ENCODE measurements at places on chromosomes 2 and 18. TPM values are rescaled to one million over a fixed set of nuclear protein-coding genes. Genes with fewer than 3 reads are reported as not detected.

DNA sequence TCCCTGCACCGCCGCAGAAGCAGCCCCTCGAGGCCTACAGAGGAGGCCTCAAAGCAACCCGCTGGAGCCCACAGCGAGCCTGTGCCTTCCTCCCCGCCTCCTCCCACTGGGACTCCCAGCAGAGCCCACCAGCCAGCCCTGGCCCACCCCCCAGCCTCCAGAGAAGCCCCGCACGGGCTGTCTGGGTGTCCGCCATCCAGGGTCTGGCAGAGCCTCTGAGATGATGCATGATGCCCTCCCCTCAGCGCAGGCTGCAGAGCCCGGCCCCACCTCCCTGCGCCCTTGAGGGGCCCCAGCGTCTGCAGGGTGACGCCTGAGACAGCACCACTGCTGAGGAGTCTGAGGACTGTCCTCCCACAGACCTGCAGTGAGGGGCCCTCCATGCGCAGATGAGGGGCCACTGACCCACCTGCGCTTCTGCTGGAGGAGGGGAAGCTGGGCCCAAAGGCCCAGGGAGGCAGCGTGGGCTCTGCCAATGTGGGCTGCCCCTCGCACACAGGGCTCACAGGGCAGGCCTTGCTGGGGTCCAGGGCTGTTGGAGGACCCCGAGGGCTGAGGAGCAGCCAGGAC, 31.2 kb downstream of the GPC1 start:
- no peak for DNase-seq

DNA sequence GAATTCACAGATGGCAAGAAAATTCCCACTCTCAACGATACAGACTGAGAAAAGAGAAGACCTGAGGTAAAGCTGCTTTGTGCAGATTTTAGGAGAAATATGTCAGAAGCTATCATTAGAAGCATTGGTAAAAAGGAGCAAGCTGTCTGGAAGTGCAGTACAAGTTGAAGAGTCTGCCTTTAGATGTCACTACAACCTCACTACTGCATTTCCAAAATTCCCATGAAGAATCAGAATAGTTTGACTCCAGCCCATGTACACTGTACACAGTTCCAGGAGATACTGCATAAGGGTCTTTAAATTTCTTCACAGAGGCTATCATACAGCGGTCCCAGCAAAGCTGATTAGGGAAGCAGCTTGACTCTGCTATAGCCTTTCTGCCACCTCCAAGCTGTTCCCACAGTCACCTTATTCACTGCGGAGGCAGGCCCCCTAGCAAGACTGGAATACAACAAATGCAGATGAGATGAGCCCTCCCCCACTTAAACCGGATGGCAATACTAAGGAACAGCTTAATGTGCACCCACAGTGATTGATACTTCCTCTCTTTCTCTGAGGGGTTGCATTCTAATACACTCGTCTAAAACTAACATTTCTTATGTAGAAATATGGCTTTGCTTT, 527.4 kb downstream of the TMEM182 start:
- DNase-seq, result no peak

DNA sequence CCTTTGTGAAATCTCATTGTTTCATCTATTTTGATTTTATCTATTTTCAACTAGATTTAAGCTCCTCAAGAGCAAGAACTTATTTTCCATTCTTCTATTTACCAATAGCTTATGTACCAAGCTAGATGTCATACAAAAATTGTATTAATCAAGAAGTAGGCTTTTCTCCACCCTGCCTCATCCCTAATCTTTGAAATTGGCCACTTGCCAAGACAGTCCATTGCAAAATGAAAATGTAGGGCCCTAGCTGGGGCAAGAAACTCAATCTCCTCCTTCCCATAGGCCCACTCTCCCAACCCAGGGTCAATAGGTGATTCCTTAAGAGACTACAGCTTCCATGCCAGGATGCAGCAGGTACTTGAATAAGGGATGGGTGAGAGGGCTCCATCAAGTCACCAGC, 39.3 kb upstream of the STPG4 start:
- DNase-seq, result no peak

GRCh38 chr18:6625481-6625880, 104.0 kb upstream of the ARHGAP28 start:
- DNase-seq, result no peak

- DNase-seq, result no peak
Observed at GRCh38 chr18:25052511-25052921, 299.4 kb downstream of the ZNF521 start.

DNA sequence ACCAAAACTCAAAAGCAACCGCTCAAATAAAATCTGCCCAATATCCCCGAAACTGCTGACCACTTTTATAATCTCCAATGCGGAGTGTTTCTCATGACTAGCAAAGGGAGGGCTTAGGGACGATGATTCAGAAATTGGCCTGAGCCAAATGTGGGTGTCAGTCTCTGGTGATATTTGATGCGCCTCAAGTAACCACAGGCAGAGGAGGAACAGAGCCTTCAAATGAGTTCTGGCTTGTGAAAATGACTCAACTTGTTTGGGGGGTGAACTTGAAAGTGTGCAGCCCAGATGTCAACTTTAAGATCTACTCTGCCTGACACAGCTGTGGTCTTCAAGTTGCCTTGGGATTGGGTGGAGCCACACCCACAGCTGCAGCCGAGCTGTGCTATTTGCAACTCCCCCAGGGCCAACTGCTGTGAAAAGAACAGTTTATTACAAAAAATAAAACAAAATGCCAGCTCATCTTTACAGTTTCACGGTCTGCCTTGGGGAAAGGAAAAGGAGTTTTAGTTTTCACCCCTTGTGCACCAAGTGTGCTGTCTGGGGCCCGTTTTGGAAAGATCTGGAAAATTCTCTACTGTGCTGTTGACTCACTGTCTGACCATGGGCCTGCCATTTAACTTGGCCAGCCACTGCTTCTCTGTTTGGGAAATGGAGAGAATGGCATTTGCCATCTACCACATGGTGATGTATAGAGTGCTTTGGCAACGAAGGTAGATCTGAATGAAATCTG, 222.1 kb downstream of the MTX2 start:
- no peak for DNase-seq

DNA sequence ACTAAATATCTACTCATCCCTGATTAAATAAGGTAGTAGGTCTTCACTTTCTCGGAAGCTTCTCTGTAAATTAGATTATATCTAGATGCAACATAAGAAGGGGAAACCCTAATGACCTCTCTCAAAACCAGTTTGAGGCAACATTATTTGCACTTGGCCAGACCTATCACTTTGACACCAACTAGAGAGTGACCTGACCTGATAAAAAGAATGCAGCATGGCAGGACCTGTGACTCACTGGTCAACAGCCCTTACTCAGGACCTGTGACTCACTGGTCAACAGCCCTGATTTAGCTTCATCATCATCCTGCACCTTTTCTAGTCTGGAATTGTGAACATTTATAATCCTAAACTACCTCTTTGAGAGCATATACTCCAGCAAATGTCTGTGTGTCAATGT, 1957.7 kb upstream of the CELF4 start:
- DNase-seq, result peak; percentile 63

GRCh38 chr18:29874519-29875098, 1167.9 kb downstream of the DSC3 start:
- peak; percentile 48 for DNase-seq

Gene ABHD1
- not detected for total RNA-seq

Gene EMILIN1
- 33.7 TPM for total RNA-seq

Gene SOCS6
- total RNA-seq, result 42.3 TPM

Gene PIEZO2
- 342 TPM for total RNA-seq
